AML-193 (cell line): ENCODE measurements at places on chromosomes 3 and 15.

- DNase-seq: no peak
Observed at GRCh38 chr3:173008978-173009377, 132.1 kb downstream of the SPATA16 start.

GRCh38 chr15:51494411-51495314 is 127.9 kb downstream of the DMXL2 start:
- no peak for DNase-seq

DNA sequence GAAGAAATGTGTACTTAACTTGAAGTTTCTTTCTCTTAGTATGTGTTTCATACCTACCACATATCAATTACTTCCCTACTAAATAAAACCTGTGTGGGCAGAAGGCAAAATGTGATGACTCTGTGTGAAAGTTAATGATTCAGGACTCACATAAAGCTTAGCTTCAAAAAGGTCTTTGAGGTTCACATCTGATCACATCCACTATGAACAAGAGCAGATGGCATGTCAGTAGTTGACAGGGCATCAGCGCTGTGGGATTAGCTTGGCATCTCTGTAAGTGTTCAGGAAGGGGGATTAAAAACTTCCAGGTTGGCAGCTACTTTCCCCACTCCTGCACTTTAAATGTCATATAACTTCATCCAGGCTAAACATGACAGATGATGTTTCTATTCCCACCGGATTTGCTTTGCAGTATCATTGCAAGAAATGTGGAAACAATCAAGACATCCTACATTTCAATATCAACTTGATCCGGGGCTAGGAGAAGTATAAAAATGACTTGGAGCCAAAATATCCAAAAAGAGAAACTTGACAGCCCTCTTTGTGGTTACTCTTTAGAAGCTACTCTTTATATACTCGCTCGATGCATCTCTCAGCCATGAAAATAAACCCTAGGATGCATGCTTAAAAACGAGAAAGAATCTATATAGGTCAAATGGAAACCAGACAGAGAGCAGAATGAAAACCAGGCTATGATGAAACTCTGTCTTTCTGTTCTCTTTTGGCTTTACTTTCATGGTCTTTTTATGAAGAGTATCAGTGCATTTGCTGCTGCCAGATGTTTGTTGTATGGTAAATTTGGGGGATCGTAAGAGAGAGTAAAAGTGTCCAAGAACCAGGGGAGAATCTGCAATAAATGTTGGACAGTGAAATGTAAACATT is 273.1 kb upstream of the ALCAM start:
- DNase-seq: no peak

- no peak for DNase-seq
Observed at GRCh38 chr3:126129398-126129891, 45.5 kb upstream of the SLC41A3 start.

DNA sequence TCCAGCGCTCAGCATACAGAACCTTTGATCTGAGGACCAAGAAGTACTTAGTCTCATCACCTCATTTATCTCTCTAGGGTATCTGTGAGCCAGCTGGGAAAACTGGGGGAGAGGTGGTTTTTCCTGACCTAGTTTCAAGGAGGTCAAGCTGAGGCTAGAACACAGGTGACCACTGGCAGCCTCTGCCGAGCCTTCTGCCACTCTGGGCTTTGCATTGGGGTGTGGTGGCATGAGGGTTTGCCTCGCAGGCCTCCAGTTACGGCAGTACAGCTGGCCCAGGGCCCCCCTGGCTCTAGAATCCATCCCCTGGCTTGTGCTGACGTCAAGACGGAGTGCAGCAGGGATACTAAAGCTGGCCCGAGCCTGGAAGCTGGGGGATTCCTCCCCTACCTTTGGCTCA is 34.7 kb upstream of the CDCP1 start:
- no peak for DNase-seq

- peak; percentile 92 for DNase-seq
Observed at GRCh38 chr3:172675441-172676193, 35.2 kb downstream of the NCEH1 start.

GRCh38 chr15:71469413-71469812 is 340.9 kb upstream of the NR2E3 start:
- no peak for DNase-seq

DNA sequence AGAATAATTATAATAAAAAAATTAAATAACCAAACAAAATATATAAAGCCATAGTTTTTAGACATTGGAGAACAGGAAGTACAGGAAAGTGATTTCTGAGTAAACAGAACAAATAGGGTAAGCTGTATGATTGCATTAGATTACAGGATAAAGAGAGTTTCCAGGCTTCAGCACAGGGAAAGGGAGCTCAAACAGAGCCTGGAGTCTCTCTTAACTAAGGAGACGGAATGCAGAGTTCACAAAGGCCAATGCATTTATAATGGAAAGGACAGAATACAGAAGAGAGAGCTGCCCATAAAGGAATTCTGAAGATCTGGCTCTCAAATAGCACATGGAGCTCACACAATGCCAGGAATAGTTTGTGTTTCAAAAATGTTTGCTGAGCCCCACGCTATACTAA is 42.0 kb upstream of the OTOL1 start:
- no peak for DNase-seq

DNA sequence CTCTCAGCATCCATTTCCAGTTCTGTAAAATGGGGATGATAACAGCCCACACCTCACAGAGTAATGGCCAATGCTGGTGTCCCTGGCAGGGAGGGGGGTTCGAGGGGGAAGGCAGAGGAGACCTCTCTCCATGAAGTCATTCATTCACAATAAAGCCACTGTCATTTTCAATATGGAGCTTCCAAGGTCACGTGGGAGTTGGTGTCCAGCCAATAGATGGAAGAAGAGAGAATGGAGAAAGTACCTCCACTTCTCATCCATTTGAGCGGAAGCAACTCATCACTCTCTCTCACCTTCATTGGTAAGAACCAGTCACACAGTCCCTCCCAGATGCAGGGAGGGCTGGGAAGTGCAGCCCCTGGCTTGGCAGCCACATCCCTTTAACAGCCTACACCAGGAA is 14.9 kb upstream of the RBSN start:
- DNase-seq: no peak

DNA sequence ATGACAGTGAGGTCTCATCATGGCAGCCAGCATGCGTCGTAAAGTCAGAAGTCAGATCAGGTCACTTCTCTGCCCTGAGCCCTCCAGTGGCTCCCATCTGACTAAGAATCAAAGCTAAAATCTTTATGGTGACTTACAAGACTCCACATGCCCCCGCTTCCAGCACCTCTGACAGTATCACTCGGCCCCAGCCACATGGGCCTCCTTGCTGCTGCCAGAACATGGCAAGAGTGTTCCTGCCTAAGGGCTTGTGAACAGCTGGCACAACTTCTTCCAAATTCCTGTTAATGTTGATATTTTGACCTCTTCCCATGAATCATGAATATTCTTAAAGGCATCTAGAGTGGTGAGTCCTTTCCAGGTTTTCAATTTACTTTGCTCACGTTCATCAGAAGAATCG is 20.5 kb downstream of the POLR2M start:
- no peak for DNase-seq

DNA sequence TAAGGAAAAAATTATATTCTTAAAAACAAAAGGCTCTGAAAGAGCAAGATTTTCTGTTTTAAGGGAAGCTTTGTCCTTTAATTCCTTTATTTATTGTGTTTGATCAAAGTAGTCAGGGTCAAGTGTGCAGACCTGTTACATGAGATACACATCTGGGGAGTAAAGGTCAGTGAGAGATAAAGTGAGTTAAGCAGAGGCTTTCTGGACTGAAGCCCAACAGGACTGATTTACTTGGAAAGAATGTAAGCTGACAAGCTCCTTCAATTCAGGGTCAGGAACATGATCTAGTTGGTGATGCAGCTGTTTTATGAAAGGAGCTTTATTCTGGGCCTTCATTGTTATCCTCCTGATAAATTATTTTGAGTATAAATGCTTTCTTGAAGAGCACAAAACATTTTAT is 20.7 kb upstream of the OTOL1 start:
- DNase-seq: no peak

DNA sequence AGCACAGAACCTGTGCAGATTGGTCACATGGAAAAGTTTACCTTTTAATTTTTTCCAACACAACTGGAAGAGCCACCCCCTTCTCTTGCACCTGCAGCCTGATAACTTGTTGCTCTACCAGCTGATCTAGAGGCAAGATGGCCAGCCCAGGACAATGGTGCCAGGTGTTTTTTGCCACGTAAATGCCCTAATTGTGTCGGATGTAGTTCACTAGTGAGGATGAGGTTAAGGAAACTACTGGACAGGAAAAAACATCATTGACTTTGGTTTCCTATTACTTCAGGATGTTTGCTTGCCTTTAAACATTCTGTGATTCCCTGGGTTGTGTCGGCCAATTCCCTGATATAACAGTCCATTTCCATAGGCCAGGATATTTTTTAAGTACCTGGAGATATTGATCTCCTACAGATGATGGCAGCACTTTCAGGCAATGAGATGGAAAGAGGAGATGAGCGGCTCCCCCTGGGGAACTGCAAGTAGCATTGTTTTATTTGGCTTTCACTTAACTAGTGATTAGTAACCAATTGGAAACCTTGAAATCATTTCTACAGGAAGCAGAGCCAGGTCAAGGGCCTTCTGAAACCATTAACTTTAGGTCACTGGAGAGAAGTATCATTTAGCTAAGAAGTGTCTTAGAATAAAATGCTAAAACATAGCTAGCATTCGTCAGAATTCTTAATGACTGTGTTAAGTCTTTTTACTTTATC is 72.5 kb downstream of the OSBPL10 start:
- no peak for DNase-seq

DNA sequence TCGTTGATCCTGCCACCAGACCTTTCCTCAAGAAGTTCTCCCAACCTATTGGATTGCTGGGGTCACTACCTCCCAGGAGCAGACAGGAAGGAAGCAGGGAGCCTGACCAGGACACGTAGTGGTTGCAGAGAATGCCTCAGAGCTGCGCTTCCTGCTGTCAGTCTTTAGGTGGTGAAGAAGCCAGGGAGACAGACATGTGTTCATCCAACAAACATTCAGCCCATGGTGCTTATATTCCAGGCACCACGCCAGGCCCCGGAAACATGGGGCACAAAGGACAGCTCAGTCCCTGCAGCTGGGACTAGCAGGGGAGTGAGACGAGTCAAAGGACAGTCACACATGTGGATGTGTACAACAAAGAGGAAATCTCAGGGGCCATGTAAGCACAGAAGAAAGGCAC is 26.0 kb upstream of the CORO2B start:
- no peak for DNase-seq

DNA sequence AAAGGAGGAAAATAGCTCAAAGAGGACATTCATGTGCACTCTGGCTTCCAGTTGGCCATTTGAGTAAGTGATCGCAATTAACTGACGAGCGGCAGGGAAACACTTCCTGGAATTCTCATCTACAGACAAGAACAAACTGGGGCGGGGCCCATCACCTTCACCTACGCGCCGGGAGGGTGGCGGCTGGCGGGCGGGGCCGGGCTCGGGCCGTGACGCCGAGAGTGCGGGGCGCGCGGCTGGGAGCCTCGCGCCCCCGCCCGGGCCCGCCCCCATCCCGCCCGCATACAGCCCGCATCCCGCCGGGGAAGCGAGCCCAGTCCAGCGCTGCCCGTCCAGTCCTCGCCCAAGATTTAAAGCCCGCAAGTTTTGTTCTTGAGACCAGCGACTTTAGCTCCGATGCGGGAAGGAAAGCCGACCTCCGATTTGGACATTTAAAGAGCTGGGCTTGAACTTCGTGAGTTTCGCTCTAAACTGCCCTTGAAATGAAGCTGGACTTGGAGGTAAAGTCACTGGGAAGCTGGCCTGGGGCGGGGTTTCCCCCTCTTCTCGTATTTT is at the start of gene B3GNT5:
Gene B3GNT5 (plus strand): TSS at position 281 of the 555 bp plus-strand sequence. CDS start 16,546 bp downstream, outside the sequence.
- DNase-seq: peak; percentile 42

DNA sequence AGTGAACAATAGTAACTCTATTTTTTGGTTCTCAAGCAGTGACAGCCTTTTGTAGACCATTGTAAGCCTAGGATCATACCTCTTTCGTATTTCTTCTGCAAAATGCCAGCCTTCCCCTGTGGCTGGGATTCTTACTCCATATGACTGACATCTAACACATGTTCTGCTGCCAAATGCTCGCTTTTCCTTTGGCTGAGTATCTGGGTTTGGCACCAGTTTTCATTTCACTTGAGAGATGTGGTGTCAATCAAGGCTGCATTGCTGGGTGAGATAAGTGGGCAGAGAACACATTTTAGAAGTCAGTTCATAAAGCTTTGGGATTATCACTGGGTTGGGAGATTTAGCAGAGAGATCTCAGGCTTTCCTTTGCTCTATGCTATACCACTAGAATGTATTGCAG is 514.7 kb upstream of the SGO1 start:
- no peak for DNase-seq

GRCh38 chr15:65336493-65337435 is 32.3 kb downstream of the RNU5B-1 start:
- no peak for DNase-seq

DNA sequence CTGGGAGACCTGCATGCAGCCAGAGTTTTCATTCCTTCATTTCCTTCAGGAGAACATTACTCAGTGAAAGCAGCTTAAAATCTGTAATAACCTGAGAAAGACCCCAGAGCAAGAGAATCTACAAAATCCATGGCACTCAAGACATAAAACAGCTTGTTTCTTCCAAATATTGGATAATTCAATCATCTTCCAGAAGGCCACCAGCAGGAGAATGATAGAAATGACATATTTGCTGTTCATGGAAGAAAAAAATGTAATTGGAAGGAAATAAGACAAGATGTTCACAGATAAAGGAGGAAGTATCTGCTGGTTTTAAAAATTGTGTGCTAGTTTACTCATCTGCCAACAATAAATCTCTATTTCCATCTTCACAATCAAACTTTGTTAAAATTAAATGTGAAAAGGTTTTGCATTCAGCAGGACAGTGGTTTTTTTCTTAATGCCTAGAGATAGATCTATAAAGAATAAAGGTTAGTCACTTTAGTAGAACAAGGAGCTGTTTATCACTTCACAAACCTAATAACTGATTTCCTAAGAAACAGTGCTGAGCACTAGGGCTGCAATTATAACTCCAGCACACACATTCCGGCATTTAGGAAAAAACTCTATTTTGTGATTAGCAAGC is 530.8 kb downstream of the NSUN3 start:
- DNase-seq: no peak

DNA sequence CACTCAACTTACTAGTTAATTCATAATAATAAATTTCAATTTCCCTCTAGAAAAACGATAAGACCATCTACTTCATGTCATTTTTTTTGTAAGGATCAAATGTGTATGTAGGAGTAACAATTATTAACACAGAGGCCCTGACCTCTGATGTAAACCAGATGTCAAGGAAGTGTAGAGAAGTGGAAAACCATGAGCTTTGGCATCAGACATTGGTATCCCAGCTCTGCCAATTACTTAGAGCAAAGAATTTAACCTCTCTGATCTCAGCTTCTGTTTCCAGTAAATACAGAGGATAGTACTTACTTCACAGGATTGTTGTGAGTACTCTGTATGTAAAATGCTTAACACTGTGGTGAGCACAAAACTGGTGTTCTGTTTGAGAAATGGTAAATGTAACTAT is 17.5 kb downstream of the AQR start:
- no peak for DNase-seq

- no peak for DNase-seq
Observed at GRCh38 chr3:127395663-127396355, 108.0 kb upstream of the PRR20G start.
